ENCODE measurements at places on chromosomes 16 and 17.

- DNase-seq, result no peak
Measured at GRCh38 chr16:55492756-55493380, 13.9 kb downstream of the MMP2 start.

- DNase-seq, result peak; percentile 82
Measured at GRCh38 chr16:77540646-77541045, 105.8 kb upstream of the ADAMTS18 start.

- no peak for DNase-seq
Measured at GRCh38 chr16:82945420-82946101, 318.8 kb downstream of the CDH13 start.

- DNase-seq, result no peak
Measured at GRCh38 chr16:87808108-87808507, 42.3 kb upstream of the KLHDC4 start.

All from LHCN-M2 (cell line).